ENCODE measurements at places on chromosomes 4 and X. TPM values are rescaled to one million over a fixed set of nuclear protein-coding genes. Genes with fewer than 3 reads are reported as not detected.

RAB40A gene
- 0.26 TPM for total RNA-seq

FMR1NB gene
- total RNA-seq, result not detected

FDCSP gene
- total RNA-seq, result not detected

CT45A5 gene
- total RNA-seq, result not detected

AMBN gene
- not detected for total RNA-seq

XPNPEP2 gene
- total RNA-seq, result 0.67 TPM

BCAP31 gene
- 140 TPM for total RNA-seq

CT45A2 gene
- total RNA-seq, result not detected

PI4K2B gene
- total RNA-seq, result 32.4 TPM

ATP1B4 gene
- not detected for total RNA-seq

DNA sequence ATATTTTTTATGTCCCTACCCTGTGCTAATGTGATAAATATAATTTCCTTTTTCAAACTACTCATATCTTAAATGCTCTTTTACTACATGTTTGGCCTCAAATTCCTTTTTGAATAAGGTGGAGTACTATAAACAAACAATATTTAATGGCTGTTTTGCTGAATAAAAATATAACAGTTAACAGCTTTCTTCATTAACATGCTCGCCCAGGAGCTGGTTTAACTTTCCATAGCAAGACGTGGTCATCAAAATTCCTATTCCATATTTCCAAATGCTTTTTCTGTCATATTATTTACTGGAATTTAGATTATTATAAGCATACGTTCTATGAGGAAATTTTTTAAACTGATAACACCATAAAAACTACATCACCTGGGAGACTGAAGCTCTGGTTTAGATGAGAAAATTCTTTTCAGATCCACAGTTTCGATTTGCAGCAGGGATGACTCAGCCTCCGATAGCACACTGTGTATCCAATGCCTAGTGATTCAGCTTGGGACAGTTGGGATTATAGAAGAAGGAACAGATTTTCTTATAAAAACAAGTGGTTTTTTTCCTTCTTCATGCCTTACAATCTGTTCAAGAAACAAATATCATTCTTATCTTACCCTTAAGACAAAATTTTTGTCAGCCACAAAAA lies 129.1 kb downstream of the FBXO8 start:
- DNase-seq, result no peak
- no peaks in the 10 kb centered on the region for H3K4me1 ChIP-seq
- peaks cover 39% of the 10 kb centered on the region for H3K27me3 ChIP-seq
- no peaks in the 10 kb centered on the region for H3K36me3 ChIP-seq
- no peak overlapping the region for H3K4me3 ChIP-seq

DNA sequence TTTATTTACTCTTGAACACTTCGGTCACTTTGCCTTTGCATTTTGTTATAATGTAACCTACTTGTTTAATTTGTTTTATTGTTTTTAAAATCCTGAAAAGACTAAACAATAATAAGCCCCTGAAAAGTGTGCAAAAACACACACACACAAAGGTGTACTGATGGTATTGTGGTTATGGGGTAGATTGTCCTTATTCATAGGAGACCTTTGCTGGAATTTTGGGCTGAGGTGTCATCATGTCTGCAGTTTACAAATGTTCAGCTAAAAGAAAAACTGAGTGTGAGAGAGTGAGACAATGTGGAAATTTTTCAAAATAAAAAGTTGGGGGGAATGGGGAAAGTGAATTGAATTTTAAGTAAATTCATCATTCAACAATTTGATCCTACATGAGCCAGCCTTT lies 174.9 kb downstream of the QDPR start:
- peak overlapping the region; percentile 85 for H3K27ac ChIP-seq
- H3K27me3 ChIP-seq, result no peaks in the 10 kb centered on the region
- H3K36me3 ChIP-seq, result peaks cover 4% of the 10 kb centered on the region
- peak overlapping the region; percentile 60 for H3K4me3 ChIP-seq

GRCh38 chr4:88043001-88043400 lies 35.6 kb downstream of the PKD2 start:
- no peaks in the 10 kb centered on the region for H3K27me3 ChIP-seq
- H3K27ac ChIP-seq, result no peak overlapping the region
- no peak overlapping the region for H3K4me3 ChIP-seq
- no peaks in the 10 kb centered on the region for H3K4me1 ChIP-seq
- H3K36me3 ChIP-seq, result peaks cover 23% of the 10 kb centered on the region
- DNase-seq, result no peak

DNA sequence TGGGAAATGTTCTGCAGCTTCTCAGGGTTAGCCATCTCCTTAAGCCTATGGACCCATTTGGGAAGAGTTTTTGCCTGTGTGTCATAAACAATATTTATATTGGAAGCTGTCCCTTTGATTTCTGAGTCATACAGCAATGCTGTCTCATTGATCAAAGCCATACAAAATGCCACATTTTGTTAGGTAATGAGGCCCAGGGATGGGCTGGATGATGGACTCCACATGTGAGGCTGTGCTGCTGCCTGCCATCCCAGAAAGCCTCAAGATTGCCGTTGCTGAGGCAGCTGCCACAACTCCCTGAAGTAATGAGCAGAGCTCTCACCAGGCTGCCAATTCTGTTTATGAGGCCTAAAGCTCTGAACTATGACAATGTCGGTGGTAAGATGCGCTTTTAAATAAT lies 12.2 kb upstream of the GJB1 start:
- no peak overlapping the region for H3K4me3 ChIP-seq
- H3K4me1 ChIP-seq, result peaks cover 2% of the 10 kb centered on the region
- peaks cover 6% of the 10 kb centered on the region for H3K27me3 ChIP-seq

DNA sequence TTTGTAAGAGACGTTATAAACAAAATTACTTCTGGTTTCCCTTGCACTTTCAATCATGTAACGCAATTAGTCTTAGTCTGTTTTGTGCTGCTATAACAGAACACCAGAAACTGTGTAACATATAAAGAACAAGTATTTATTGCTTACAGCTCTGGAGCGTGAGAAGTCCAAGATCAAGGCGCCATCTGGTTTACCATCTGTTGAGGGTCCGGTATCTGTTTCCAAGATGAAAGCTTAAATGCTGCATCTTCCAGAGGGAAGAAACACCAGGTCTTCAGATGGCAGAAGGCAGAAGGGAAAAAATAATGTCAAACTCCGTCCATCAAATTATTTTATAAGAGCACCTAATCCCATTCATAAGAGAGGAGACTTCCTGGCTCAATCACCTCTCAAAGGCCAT lies 474.1 kb downstream of the PDGFC start:
- no peaks in the 10 kb centered on the region for H3K4me1 ChIP-seq
- H3K4me3 ChIP-seq, result no peak overlapping the region
- H3K27ac ChIP-seq, result no peak overlapping the region
- H3K27me3 ChIP-seq, result no peaks in the 10 kb centered on the region
- H3K36me3 ChIP-seq, result no peaks in the 10 kb centered on the region

DNA sequence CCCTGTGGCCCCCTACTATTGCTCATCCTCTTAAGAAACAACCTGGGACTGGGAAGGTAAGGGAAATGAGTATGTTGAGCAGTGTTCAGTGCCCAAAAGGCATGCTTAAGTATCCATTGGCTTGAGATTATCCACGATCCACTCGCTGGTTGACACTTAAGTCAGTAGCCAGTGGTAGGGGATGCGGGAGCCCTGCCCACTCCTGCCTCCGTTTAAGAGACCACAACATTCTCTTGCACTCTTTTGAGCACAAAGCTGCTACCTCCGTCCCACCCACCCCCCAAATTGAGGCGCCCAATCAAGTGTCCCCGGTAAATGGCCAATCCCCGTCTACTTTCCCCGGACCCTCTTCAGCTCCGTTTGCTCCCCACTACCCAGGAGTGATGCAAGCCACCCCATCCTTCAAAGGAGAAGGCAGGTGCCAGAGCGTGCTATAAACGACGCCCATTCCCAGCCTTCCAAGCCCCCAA lies 25.0 kb downstream of the UTP14A start:
- H3K4me3 ChIP-seq, result peak overlapping the region; percentile 82
- H3K36me3 ChIP-seq, result peaks cover 3% of the 10 kb centered on the region
- peak overlapping the region; percentile 94 for H3K27ac ChIP-seq
- peaks cover 2% of the 10 kb centered on the region for H3K4me1 ChIP-seq
- peaks cover 6% of the 10 kb centered on the region for H3K27me3 ChIP-seq

GRCh38 chr4:139887962-139888735 lies 222.5 kb downstream of the MGST2 start:
- no peak overlapping the region for H3K27ac ChIP-seq
- H3K27me3 ChIP-seq, result no peaks in the 10 kb centered on the region
- H3K36me3 ChIP-seq, result no peaks in the 10 kb centered on the region
- no peak for DNase-seq
- H3K4me1 ChIP-seq, result no peaks in the 10 kb centered on the region

DNA sequence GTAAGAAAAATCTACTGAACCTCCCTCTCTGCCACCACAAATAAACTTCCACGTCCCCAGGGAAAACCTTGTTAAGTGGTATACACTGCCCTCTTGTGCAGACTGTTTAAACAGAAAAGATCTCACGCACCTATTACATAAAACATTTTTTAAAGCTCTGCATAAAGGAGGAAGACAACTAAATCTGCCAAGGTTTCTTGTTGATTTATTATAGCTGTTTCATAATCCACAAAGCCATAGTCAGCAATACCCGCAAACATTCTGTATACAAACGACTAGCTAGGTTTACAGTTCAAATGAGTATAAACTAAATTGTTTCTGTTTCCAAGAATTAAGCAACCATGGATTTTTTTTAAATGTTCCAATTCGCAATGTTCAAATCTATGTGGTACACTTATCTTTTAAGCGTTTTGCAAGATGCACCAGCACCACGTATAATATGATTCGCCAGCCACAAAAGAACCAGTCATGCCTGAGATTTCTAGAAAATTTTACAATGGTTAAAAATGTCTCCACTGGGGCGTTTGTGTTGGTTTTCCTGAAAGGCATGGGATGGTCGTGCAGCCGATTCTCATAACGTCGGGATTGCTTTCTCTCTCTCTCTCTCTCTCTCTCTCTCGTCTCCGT lies 164.6 kb downstream of the PRKX start:
- peaks cover 6% of the 10 kb centered on the region for H3K27me3 ChIP-seq
- no peak overlapping the region for H3K4me3 ChIP-seq
- H3K27ac ChIP-seq, result no peak overlapping the region
- H3K4me1 ChIP-seq, result no peaks in the 10 kb centered on the region

DNA sequence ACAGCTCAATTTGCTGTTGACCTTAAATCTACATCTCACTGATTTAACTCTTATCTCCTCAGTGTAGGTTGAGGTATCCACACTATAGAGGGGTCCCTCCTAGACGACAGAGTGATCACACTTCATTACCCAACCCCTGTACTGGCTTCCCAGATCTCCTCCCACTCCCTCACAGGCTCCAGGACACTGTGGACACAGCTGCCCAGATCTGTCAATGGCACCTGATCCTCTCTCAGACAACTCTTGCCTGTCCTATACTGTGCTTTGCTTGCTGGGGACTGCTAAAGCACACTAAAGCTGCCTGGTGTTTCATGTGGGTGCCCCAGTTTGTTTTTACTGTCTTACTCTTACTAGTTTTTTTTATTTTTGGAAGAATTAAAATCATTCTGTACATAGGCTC lies 27.9 kb downstream of the RAB40AL start:
- H3K27ac ChIP-seq, result no peak overlapping the region
- H3K36me3 ChIP-seq, result no peaks in the 10 kb centered on the region
- no peak overlapping the region for H3K4me3 ChIP-seq

DNA sequence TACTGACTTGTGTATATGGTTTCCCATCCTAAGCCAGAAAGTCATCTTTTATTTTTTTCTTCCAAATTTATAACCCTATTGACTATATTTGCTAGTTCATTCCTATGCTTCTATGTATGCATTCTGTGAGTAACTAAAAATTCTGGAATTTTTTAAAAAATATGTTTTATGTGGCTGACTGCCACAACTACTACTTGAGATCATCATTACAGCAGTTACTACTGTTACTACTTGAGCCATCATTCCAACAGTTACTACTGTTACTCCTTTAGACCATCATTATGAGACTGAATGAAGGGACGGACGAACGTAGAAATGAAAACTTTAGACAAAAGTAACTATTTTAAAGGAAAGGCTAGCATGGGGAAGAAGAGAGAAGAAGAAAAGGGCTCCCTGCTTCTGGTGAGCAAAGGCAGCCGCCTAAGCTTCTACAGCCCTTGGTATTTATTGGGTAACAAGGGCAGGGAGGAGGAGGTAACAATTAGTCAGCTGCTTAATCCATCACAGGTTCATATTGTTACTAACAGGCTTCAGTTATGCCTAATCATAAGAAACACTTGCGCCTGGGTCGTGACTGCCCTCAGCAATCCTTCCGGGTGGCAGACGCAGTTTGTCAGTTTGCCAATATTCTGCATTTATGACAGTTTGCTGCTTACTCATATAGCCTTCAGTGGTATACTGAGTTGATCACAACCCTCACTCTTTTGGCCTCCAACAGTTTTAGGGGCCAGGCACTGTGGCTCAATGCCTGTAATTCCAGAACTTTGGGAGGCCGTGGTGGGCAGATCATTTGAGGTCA lies 80.4 kb downstream of the PDLIM5 start:
- peaks cover 4% of the 10 kb centered on the region for H3K36me3 ChIP-seq
- no peak overlapping the region for H3K4me3 ChIP-seq
- no peaks in the 10 kb centered on the region for H3K4me1 ChIP-seq
- no peak for DNase-seq

DNA sequence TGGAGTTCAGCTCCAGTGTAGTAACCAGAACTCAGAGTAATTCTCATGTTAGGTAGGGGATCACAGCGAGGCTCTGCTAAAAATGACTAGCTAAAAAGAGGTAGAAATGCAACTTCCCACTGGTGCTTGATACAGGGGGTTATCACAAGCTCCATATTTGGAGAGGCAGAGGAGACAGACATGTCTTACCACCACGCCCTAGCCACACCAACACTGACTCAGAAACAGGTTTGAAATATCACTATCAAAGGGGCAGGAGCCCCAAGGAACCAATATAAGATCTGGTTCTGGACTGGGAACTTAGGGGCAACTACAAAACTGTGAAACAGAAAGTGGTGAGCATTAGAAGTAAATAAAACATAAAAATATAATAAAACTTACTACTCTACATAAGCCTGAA lies 62.9 kb downstream of the IQCM start:
- DNase-seq, result no peak
- H3K4me3 ChIP-seq, result no peak overlapping the region
- no peaks in the 10 kb centered on the region for H3K27me3 ChIP-seq
- H3K4me1 ChIP-seq, result no peaks in the 10 kb centered on the region
- no peak overlapping the region for H3K27ac ChIP-seq

GRCh38 chr4:28146191-28146590 lies 1285.5 kb downstream of the STIM2 start:
- DNase-seq, result no peak
- no peaks in the 10 kb centered on the region for H3K36me3 ChIP-seq
- no peak overlapping the region for H3K27ac ChIP-seq
- H3K27me3 ChIP-seq, result no peaks in the 10 kb centered on the region
- no peak overlapping the region for H3K4me3 ChIP-seq

- DNase-seq, result no peak
- no peaks in the 10 kb centered on the region for H3K4me1 ChIP-seq
- H3K27ac ChIP-seq, result no peak overlapping the region
- peaks cover 2% of the 10 kb centered on the region for H3K27me3 ChIP-seq
These were observed 98.7 kb downstream of the SORBS2 start for GRCh38 chr4:185713272-185713671.

DNA sequence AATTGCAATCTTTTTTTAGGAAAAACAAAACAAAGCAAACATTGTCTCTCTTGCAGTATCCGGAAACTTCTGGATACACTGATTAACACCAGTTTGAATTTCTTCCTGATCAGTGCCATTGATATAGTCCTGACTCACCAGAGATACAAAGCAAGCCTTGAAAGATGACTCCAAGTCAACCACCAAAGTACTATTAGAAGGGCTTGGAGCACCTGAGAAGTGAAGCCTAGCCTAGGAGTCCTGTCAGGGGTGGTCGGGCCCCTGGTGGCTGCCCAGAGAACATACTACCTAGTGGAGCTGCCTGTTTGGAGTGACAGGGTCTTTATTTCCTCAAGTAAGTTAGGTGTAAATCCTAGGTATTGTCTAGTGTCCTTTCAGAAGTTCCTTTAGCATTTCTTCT lies 593.2 kb downstream of the ZNF674 start:
- no peaks in the 10 kb centered on the region for H3K27me3 ChIP-seq
- H3K4me3 ChIP-seq, result no peak overlapping the region
- DNase-seq, result no peak
- no peaks in the 10 kb centered on the region for H3K4me1 ChIP-seq
